ENCODE measurements at places on chromosomes 5 and 9. TPM values are rescaled to one million over a fixed set of nuclear protein-coding genes. Genes with fewer than 3 reads are reported as not detected.

SCGB3A2 gene
- not detected for total RNA-seq

SPATA31D4 gene
- not detected for total RNA-seq

CBY3 gene
- total RNA-seq: 0.40 TPM

SHISAL2B gene
- total RNA-seq: not detected

PDLIM4 gene
- 0.23 TPM for total RNA-seq

LTC4S gene
- total RNA-seq: 0.39 TPM

ZFP37 gene
- total RNA-seq: 1.0 TPM

HRCT1 gene
- total RNA-seq: not detected

SLC34A1 gene
- total RNA-seq: not detected

ANKRD31 gene
- total RNA-seq: 0.67 TPM

TAF1L gene
- not detected for total RNA-seq
